Ammon's horn (tissue), 1 donor: ENCODE measurements at places on chromosomes 11 and 22.

DNA sequence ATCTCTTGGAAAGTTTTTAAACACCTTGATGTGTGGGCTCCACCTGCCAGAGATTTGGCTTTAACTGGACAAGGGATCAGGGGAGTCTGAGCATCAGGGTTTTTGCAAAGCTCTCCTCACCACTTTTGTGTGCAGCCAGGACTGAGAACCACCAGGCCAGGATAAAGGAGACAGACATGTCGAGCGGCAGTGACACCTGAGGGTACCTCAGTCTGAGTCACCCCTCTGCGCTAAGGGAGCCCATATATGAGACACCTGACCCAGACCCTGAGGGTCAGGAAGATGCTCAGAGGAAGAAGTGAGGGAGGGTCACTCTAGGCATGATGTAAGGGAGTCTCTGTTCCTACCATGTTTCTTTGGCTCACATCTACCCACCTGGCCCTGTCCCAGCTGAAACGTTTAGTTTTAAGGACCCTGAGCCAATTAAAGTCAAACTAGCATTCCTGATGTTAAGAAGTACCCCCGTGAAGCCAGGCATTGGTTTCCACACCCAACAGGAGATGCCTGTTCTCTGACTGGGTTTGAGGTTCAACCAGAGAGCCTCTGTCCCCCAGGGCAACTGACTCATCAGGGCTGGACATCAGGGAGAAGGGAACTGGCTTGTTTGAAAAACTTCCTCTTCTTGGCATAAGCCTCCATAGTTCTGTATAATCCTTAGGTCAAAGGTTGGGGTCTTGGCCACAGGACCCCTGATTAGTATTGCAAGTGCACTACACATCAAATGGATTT, 72.4 kb upstream of the BIRC3 start:
- DNase-seq, result no peak

DNA sequence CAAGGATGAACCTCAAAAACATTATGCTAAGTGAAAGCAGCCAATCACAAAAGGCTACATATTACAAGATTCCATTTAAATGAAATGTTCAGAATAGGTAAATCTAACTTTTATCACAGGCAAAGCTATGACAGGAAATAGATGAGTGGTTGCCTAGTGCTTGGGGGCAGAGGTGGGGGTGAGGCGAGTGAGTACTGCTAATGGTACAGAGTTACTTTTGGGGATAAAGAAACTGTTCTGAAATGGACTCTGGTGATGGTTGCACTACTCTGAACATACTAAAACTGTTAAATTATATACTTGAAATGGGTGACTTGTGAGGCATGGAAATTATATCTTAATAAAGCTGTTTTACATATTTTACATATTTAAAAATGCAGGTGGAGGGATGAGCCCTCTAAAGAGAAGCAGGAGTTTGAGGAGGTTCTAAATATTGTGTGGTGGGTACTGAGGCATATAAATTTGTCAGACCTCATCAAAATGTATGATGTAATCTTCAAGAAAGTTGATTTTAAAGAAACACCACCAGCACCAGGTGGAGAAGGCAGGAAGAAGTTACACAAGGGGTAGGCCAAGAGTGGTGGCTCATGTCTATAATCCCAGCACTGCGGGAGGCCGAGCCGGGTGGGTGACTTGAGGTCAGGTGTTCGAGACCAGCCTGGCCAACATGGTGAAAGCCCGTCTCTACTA, 3.6 kb downstream of the SLC43A1 start:
- DNase-seq, result no peak

- no peak for DNase-seq
Measured at GRCh38 chr11:126817096-126817495, 183.5 kb downstream of the KIRREL3 start.

DNA sequence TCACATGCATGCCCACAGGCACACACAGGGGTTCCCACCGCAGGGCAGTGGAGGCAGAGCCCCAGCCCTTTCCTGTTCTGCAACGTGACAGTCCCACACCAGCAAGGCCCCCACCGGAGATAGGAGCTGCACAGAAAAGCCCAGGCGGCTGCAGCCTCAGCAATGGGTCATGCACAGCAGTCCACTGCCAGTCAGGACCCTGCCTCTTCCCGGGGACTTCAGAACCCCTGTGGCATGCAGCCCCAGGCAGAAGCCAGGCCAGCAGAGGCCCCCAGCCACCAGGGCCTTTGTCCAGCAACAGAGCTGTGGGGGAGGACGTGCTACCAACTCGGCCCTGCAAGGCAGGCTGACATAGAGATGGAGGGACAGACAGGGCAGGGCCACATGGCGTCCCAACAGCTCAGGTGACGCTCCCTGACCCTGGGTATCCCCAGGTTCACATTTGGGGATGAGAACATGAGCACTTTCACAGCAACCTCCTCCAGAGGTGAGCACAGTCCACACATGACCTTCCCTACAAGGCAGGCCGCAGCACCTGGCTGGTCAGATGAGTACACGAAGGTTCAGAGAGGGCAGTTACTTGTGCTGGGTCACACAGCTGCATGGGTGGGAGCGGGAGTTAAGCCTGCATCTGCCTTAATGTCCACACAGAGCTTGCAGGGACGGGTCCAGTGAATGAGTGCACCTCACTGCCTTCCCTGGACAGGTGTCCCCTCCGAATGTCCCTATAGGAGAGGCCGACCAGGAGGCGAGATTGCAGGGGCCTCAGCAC, 87.3 kb downstream of the CELSR1 start:
- DNase-seq, result no peak

DNA sequence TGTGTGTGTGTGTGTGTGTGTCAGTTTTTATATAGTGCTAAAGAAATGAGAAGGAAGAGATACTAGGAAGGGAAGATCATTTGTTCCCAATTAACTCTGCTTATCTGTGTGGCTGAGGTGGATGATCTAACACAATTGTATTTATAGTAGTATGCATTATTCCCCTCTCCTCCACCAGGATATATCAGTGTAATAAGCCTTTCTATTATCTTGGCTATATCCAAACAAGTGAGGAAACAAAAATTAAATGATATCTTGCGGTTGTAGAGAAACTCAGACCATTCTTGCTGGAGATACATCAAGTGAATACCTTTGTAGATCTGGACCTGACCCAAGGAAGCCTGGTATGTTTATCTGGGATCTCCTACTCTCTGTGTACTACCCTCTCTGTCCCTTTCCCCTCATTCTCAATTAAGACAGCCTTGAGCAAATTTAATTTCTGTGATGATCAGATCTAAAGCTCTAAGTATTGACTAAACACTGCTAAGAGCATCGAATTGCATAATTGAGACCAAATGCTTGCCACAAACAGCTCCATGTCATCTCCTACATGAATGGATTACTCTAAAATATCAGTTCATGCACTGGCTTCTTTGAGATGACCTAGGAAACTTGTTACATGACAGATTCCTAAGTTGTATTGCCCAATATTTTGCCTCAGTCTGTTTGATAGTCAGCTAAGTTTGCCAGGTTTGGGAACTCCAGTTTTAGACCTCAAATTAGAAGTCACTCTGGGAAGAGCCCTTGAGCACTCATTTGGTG, 185.3 kb upstream of the CTSC start:
- DNase-seq, result no peak

DNA sequence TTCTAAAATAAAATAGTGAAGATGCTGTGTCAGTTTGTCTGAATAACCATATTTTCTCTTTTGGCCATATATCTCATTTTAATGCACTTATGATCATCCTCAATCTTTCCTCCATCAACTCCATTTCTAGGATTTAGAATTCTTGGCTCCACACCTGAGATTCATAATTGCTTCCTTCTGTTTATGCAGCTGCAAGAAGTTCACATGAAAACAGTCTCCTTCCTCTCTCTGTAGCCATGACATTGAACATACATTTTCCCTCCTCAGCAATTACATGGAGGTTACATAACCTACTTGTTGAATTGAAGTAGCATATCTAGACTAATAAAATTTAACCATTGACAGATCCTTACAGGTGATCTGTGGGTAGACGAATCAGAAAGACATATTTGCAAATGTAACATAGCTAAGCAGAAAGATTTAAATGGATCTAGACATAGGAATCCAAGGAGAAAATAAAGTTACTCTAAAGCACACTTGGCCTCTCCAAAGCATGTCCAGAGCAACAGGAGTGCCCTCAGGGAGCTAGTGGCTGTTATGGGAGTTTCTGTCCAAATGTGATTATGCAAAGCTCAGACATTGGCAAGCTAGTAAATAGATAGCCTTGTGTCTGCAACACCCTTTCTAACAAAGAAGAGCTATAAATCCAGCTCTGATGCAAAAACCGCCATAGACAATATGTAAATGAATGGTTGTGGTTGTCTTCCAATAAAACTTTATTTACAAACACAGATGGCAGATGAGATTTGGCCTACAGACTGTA, 119.9 kb upstream of the MPPED2 start:
- DNase-seq, result no peak

DNA sequence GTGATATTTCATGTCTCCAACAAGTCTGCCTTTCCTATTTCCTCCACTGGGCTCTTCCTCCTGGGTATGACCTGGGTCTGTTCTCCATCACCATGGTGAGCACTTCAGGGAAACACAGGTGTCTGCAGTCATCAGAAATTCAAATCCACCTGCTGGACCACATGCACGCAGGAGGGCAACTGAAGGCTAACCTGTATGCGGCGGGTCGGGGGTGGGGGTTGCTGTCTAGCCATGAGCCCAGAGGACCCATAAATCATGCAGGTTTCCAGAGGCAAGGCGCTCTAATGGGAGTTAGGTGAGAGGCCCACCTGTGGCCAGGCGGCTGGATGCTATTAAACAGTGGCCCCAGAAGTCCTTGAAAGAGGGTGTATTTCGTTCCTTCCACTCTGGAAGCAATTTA, 11.1 kb upstream of the PAMR1 start:
- DNase-seq, result no peak

DNA sequence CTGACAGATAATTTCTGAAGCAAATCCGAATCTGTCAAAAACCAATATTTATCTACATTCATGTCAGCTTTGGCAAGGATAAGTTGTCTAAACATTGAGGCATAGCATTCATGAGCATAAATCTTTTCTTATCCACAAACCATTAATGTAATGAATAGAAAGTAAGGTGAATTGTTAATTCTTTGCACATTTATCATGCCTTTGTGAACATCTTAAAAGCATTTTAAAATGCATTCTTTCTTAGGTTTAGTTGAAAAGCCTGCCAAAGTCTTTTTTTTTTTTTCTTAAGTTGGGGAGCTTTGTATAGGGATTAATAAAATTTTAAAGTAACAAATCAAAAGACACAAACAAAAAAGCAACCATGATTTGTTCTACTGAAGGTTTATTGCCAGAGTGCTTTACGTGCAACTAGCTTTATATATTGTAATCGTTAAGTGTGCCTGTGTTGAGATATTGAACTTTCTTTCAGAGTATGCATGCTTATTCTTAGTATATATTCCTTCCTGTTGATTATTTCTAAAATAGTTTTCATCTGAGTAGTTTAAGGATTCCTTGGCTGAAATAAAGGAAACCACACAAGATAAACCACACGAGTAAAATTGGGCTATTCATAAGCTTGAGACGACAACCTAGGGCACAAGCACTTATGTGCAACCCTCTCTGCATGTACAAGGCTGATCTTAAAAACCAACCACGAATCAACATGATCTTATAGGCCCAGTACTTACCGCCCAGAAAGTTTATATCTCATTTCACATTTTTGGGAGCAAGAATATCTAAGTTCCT, 1110.9 kb upstream of the CNTN5 start:
- DNase-seq, result no peak

DNA sequence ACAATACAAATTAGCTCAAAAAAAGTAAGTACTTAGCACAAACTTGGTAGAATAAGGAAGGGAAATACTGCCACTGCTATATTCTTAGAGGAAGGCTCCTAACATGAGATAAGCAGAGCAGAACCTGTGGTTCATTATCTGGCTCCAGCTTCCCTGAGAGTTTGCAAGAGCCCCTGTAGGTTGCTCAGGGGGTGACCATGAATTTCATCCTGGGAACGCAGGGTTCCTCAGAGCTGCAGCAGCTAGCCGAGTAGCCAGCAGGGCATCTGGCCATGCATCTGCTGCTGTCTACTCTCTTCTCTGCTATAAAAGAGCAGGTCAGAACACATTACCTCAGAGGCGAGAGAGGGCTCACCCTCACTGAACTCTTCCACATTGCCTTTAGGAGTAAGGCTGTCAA, 67.3 kb downstream of the TRPC6 start:
- DNase-seq, result no peak

DNA sequence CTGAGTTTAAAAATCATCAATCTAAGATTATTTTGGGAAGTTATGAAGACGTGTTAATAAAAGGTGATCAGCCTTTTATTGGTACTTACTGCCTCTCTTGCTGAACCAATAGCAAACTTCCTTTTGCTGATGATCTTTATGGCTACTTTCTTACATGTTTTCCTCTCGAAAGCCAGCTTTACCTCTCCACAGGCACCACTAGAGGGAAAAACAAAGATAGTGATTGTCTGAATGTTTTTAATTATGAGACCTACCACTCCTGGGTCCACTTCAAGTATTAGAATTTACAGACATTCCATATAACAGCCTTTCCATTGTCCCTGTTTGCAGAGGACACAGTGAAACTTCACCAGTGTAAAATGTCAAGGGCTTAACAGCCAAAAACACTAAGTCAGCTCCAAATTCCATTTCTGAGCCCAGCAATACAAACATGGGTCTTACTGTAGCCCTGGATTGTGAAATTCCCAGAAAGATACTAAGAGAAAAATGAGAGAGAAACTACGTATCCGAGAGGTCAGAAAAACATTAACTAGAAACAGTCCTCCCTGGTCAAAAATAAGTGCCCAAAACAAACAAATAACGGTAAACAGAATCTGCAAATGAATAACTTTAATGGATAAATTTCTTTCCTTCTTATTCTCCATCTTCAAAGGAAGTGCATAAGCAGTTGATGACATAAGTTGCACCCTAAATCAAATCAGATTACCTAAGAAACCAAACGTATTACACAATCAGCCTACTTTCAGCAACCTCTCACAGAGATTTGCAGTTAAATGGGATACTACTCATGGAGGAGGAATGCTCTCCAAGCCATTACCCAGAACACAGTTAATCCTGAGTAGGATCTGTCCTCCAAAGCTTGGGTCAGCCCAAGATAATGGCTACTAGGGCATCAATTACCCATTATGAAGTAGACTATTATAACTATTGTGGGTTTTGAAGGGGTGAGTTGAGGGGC, 29.5 kb downstream of the CHEK2 start:
- DNase-seq, result no peak

DNA sequence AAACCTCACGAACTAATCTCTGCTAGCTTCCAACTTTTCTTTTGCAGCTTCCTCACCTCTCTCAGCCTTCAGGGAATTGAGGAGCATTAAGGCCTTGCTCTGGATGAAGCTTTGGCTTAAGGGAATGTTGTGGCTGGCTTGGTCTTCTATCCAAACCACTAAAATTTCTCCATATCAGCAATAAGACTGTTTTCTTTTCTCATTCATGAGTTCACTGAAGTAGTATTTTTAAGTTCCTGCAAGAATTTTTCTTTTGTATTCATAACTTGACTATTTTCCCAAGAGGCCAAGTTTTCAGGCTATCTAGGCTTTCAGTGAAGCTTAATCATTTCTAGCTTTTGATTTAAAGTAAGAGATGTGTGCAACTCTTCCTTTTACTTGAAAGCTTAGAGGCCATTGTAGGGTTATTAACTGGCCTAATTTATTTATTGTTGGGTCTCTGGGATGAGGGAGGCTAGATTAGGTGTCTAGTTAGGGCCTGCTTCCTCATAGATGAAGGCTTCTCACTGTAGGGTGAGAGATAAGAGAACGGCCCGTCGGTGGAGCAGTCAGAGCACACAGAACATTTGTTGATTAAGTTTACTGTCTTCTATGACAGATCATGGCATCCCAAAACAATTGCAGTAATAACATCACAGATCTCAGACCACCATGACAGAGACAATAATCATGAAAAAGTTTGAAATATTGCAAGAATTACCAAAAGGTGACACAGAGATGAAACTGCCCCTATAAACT, 33.2 kb downstream of the CSF2RB start:
- no peak for DNase-seq
